Activated T-cell treated with anti-CD3 and anti-CD28 coated beads for 1 hour (primary cell): ENCODE measurements at places on chromosomes 4 and X.

DNA sequence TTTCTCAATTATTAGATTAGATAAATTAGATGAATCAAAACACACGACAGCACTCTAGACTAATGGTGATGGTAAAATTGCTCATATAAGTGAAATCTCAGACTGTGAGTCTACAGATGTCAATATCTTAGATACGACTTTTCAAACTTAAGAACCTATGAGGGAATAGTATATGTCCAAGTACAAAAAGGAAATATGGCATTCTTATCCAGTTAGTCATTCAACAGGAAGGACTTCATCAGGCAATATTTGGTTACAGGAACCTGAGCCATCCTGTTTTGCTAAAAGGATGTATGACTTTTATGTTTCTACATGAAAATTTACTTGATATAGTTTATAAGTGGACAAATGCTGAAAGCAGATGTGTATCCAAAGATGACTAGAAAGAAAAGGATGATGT is 107.0 kb downstream of the CT47B1 start:
- no peak for DNase-seq

DNA sequence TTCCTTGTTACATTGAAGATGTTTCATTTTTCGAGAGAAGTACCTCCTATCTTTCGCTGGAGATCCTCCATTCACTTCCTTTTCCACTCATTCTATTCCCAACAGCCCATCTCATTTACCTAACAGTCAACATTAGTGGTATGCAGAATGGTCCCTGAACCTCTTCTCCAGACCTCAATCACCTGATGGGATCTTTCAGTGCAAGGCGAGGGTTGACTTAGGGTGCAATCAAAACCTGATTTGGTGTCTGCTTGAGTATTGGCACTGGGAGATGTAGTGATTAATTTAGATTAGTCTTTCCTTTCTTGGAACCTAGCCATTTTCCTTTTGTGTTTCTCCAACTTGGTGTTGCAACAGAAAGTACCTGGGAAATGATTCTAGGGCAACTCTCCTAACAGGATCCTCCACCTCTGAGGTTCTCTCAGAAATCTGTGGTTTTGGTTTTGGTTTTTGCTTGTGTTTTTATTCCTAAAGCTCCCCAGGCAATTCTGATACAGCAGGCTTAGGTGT is 18.4 kb downstream of the DDX3X start:
- no peak for DNase-seq

GRCh38 chr4:80154545-80154933 is 42.8 kb upstream of the PRDM8 start:
- no peak for DNase-seq

GRCh38 chr4:127997534-127998388 is 32.6 kb downstream of the ABHD18 start:
- DNase-seq: no peak

- no peak for DNase-seq
Observed at GRCh38 chrX:131054906-131055305, 3.2 kb upstream of the ARHGAP36 start.

- DNase-seq: no peak
Observed at GRCh38 chr4:8348071-8348470, 78.5 kb downstream of the HTRA3 start.

GRCh38 chr4:76680952-76681351 is 217.0 kb downstream of the SOWAHB start:
- no peak for DNase-seq

DNA sequence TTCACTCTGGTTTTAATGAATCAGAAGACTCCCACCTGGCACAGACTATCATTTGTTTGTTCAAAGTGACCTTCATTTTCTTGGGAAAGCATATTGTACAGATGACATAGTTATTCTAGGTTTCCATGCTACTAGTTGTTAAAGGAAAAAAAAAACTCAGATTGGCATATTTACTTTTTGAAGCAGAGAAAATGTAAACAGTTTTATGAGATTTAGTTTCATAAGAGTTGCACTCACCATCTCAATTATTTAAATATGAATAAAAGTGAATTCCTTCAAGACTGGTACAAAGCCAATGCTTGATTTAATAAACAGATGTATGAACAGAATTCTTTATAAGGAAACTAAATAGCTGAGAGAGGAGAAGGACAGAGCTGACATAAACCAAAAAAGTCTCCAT is 280.3 kb upstream of the UGT8 start:
- DNase-seq: no peak

DNA sequence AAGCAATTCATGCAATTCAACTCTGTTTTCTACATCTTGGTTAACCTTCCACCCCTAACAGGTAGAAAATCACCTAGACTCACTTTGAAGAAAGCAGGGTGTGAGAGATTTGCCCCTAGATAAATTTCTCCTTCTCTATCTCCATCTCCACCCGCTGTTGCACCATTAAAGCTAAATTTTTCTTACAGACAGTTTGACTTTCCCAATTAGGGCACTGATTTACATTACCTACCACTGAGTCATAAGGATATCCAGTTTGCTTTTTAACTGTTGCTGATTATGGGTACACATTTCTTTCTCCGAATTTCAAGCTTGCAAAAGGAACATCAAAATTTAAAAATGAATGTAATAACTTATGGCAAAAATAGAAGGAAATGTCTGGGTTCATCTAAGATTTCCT is 13.0 kb downstream of the SLC7A11 start:
- no peak for DNase-seq

- no peak for DNase-seq
Observed at GRCh38 chr4:20311856-20312255, 60.2 kb downstream of the SLIT2 start.

GRCh38 chr4:84718699-84719098 is 135.8 kb downstream of the CDS1 start:
- no peak for DNase-seq

DNA sequence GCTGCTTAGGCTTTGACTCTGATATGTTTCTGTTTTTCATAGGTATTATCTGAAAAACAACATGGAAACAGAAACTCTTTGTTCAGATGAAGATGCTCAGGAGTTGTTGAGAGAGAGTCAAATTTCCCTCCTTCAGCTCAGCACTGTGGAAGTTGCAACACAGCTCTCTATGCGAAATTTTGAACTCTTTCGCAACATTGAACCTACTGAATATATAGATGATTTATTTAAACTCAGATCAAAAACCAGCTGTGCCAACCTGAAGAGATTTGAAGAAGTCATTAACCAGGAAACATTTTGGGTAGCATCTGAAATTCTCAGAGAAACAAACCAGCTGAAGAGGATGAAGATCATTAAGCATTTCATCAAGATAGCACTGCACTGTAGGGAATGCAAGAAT is 238.6 kb downstream of the RAPGEF2 start:
- no peak for DNase-seq

DNA sequence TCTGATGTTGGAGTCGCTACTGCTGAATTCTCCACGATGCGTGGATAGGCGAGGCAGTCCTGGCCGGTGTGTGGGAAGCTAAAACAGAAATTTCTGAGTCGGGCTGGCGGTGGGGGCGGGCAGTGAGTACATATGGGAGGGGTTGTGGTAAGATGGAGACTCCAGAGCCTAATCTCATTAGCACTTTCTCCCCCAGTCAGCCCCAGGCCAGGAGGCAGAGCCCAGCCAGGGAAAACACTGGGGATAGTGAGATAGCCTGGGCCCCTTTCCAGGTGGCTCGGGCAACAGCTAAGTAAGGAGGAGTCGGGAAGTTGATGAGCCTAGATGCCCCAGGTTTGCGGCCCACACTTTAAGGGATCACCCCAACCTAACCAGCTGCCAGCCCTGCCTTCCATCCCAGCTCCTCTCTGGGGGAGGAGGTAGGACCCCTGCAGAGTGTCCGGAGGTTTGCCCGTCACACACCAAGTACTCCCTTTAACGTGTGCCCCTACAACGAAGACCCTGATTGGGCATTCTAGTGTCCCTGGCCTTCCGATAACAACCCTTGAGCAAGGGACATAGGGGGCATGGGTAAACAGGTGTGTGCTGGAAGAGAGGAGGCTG is 2.4 kb upstream of the LOC101059915 start:
- DNase-seq: no peak

- DNase-seq: no peak
Observed at GRCh38 chr4:171929477-171929876, 116.3 kb downstream of the GALNTL6 start.

- peak; percentile 36 for DNase-seq
Observed at GRCh38 chrX:154396973-154397887, 947 bp upstream of the RPL10 start.
